ENCODE measurements at places on chromosomes 12 and 14. TPM values are rescaled to one million over a fixed set of nuclear protein-coding genes. Genes with fewer than 3 reads are reported as not detected.

The PRKD1 gene
- polyA plus RNA-seq, result not detected

The CD27 gene
- polyA plus RNA-seq, result 134 TPM

The SLC2A14 gene
- 0.20 TPM for polyA plus RNA-seq

The SLCO1B3 gene
- polyA plus RNA-seq, result not detected

The KRT82 gene
- polyA plus RNA-seq, result not detected

The BCL11B gene
- polyA plus RNA-seq, result 0.71 TPM

The CCDC60 gene
- polyA plus RNA-seq, result not detected

The TMPRSS12 gene
- not detected for polyA plus RNA-seq

The PABPN1 gene
- 76.8 TPM for polyA plus RNA-seq

The ESPL1 gene
- 17.1 TPM for polyA plus RNA-seq

GRCh38 chr12:92226071-92226661, 80.5 kb upstream of the BTG1 start:
- H3K27me3 ChIP-seq, result no peaks in the 10 kb centered on the region
- no peaks in the 10 kb centered on the region for H3K36me3 ChIP-seq
- no peaks in the 10 kb centered on the region for H3K4me1 ChIP-seq
- no peak overlapping the region for H3K27ac ChIP-seq
- DNase-seq, result no peak
- no peak overlapping the region for H3K4me3 ChIP-seq

DNA sequence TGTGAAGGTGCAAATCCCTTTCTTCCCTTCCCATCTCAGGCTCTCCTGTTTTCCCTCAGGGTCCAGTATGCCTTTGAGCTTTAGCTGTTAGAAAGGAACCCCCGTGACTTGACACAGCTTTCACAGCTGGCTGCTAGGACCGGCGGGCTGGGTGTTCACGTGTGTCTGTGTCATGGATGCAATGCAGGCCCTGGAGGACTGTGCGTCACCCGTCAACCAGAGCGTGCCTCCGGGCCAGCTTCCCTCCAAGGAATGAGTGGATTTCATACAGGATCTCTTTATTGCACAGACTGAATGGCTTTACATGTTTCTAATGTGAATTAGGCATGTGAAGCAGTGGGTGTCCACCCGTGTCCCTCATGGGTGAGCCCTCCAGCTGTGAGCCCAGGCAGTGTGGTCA, 77.4 kb downstream of the AACS start:
- H3K27me3 ChIP-seq, result no peaks in the 10 kb centered on the region
- H3K27ac ChIP-seq, result no peak overlapping the region
- no peaks in the 10 kb centered on the region for H3K36me3 ChIP-seq
- peaks cover 5% of the 10 kb centered on the region for H3K4me1 ChIP-seq
- no peak for DNase-seq

DNA sequence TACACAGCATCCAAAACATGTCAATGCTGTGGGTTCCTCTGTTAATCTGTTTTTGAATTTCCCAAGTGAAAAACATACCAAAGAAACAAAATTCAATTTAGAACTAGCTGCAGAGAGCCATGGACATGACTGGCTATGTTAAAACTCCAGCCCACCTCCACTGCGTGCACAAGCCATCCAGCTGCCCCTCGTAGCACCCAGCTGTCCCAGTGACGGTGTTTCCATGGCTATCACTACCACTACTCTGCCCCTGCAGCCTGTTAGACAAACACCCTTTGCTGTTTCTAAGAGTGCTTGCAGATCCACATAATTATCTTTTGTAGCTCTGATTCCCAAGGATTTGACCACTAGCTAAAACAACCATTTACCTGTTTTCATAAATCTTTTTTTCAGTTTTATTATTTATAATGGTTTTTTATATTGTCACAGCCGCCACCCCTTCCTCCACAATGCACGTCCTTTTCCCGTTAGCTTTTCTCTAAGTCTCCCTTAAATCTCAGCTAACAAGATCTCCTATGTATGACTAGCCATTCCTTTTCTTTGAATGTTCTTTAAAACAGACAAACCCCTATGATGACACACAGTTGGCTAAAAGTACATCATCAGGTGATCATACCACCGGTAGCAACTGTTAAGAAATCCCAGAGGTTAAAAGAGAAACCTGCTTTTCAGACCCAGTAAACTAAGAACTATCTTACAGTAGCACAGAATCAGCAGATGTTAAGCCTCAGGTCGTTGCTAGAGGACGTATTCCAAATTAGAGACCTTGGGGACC, 37.8 kb upstream of the NAA30 start:
- no peaks in the 10 kb centered on the region for H3K36me3 ChIP-seq
- no peaks in the 10 kb centered on the region for H3K27me3 ChIP-seq
- H3K27ac ChIP-seq, result no peak overlapping the region
- H3K4me1 ChIP-seq, result no peaks in the 10 kb centered on the region
- no peak overlapping the region for H3K4me3 ChIP-seq

DNA sequence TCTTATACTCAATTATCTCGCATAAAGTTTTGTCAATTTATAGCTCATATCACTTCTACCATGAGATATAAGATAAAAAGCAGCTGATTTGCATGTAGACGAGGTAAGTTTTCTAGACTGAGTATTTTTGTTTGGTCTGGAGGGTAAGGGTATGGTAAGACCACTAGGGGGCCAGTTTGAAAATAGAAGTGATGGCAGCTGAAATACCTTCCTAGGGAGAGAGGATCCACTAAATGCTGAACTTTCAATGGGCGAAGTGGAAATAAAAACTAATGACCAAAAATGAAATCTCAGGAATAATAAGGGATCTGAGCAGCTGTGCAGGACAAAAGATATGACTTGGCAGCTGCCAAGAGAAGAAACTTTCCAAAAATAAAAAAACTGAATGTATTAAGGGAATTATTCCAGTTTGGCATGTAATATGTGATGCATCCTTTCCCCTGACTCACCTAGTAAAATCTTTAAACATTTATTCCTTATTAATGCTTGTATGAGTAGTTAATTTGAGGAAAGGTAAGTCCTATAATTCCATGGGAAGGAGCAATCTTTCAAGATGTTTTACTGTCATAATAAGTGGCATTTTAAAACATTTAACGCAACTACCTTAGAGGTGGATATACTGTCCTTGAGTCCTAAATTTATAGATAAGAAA, 754.5 kb downstream of the C12orf50 start:
- no peak overlapping the region for H3K27ac ChIP-seq
- H3K36me3 ChIP-seq, result no peaks in the 10 kb centered on the region
- no peak for DNase-seq

- no peak for DNase-seq
- no peak overlapping the region for H3K27ac ChIP-seq
- no peak overlapping the region for H3K4me3 ChIP-seq
- no peaks in the 10 kb centered on the region for H3K27me3 ChIP-seq
These were observed 52.8 kb downstream of the PRMT8 start for GRCh38 chr12:3543826-3544225.

DNA sequence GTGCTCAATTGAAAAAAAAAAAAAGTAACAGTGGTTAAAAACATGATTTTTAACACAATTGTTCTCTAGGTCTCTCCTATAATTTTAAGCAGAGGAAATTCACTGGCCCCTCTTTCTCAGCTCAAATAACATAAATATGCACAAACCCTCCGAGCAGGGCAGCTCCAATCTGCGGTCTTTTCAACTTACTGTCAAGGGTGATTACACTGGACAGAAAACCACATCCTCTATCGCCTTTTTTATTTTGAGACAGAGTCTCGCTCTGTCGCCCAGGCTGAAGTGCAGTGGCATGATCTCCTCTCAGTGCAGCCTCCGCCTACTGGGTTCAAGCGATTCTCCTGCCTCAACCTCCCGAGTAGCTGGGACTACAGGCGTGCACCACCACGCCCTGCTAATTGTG, 16.5 kb upstream of the GABARAPL1 start:
- H3K4me3 ChIP-seq, result no peak overlapping the region
- no peaks in the 10 kb centered on the region for H3K27me3 ChIP-seq
- H3K36me3 ChIP-seq, result no peaks in the 10 kb centered on the region
- peaks cover 9% of the 10 kb centered on the region for H3K4me1 ChIP-seq
- DNase-seq, result peak; percentile 37

- no peak for DNase-seq
- H3K4me3 ChIP-seq, result no peak overlapping the region
- no peaks in the 10 kb centered on the region for H3K36me3 ChIP-seq
- no peaks in the 10 kb centered on the region for H3K27me3 ChIP-seq
These were observed 2.1 kb upstream of the MAGOHB start for GRCh38 chr12:10615532-10615931.

DNA sequence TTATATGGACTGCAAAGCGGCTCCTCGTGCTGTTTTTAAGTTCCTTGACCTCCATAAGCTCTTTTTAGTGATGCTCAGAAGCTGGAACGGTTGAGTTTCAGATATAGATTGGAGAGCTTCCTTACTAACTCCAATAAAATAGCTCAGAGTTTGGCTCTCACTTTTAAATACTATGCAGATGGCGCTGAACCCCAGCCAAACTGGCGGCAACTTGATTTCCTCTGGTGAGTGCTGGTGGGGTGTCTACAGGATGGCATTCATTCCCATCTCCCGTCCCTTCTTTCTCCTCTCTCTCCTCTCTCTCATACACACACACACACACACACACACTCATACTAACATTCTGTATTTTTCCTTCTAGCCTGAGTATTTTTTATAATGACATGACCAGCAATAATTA, 346.3 kb downstream of the ETNK1 start:
- no peak overlapping the region for H3K4me3 ChIP-seq
- no peaks in the 10 kb centered on the region for H3K27me3 ChIP-seq
- no peak overlapping the region for H3K27ac ChIP-seq
- H3K4me1 ChIP-seq, result no peaks in the 10 kb centered on the region
- no peaks in the 10 kb centered on the region for H3K36me3 ChIP-seq

DNA sequence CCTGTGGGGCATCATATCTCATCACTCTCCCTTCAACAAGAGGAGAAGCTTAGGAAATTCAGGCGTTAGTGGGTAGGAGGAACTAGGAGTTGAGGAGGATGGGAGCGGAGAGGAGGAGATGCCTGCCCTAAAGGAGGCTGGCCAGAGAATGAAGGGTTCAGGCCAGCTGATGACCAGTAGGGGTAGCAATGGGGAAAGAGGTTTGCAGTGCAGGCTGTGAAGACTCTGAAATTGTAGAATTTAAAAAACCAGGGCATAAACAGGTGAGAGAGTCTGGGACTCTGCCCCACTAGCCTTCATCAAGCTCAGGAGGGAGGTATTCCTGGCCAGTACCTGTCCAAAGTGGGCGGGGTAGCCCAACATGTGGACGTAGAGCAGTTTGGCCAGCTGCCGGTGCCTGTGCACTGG, 809 bp downstream of the AP1G2 start:
- DNase-seq, result no peak
- peak overlapping the region; percentile 93 for H3K4me3 ChIP-seq
- no peaks in the 10 kb centered on the region for H3K27me3 ChIP-seq

GRCh38 chr14:99755068-99755405, 38.2 kb upstream of the EML1 start:
- H3K4me1 ChIP-seq, result peaks cover 6% of the 10 kb centered on the region
- DNase-seq, result no peak
- peaks cover 2% of the 10 kb centered on the region for H3K27me3 ChIP-seq
- no peak overlapping the region for H3K27ac ChIP-seq

GRCh38 chr12:7241404-7242005, 52.0 kb downstream of the PEX5 start:
- H3K4me1 ChIP-seq, result no peaks in the 10 kb centered on the region
- no peak overlapping the region for H3K27ac ChIP-seq
- DNase-seq, result no peak
- no peak overlapping the region for H3K4me3 ChIP-seq

DNA sequence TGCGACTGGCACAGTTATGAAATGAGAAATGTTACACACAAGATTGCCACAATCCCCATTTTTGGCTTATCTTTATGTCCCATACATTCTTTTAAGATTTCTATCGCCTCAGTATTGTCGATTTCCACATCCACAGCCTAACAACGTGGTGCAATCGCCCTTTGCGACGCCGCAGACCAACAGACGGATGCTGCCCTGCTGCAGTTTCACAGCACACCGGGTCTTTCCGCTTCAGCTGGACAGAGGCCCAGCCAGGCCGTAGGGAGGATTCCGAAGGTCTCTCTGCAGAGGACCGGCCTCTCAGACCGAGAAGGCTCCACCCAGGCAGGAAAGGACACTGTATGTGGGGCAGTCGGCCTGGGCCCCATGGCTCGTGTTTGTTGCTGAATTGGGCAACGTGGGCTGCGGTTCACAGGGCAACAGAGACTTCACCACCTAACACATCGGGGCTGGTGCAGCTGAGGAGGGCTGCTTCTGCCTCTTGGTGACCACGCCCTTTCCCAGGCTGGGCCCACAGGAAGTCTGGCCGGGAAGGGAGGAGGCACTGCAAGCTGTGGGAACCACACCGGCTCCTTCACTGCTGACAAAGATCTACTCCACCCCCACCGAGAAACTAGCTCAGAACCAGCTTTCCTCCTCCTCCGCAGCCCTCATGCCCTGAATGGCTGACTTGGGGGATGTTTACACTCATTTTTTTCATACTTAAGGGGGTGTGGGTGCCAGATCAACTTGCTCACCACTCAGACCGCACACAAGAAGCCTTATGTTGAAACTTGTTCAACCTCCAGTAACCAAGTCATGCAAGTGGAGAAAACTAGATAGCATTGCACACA, 32.9 kb upstream of the MDM1 start:
- H3K27ac ChIP-seq, result peak overlapping the region; percentile 94
- H3K4me3 ChIP-seq, result peak overlapping the region; percentile 53
- no peaks in the 10 kb centered on the region for H3K27me3 ChIP-seq
- peak; percentile 97 for DNase-seq
- peaks cover 23% of the 10 kb centered on the region for H3K4me1 ChIP-seq
- no peaks in the 10 kb centered on the region for H3K36me3 ChIP-seq

- H3K27ac ChIP-seq, result no peak overlapping the region
- no peak for DNase-seq
- no peaks in the 10 kb centered on the region for H3K27me3 ChIP-seq
- H3K4me1 ChIP-seq, result no peaks in the 10 kb centered on the region
- no peak overlapping the region for H3K4me3 ChIP-seq
These were observed 16.0 kb upstream of the SELPLG start for GRCh38 chr12:108649669-108650068.

DNA sequence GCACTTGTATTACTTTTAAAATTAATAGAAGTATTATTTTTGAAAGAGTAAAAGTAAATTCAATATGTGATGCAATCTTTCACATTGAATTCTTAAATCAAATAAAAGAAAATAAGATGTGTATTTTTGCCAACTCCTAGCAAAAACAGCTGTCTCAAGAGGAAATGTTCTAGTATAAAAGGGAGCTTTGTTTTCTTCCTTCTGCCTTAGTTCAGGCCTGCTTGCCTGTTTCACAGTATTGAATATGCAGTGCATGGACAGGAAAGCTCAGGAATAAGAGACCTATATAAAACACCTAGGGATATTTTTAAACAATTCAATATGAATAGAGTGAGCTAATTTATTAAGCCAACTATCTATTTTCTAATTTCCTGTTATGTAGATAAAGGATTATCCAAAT, 294.8 kb upstream of the G2E3 start:
- H3K27me3 ChIP-seq, result no peaks in the 10 kb centered on the region
- no peak overlapping the region for H3K27ac ChIP-seq
- DNase-seq, result no peak
- H3K4me1 ChIP-seq, result no peaks in the 10 kb centered on the region
- no peaks in the 10 kb centered on the region for H3K36me3 ChIP-seq

All from GM12878 (cell line).